ENCODE measurements at places on chromosomes 7 and 10. TPM values are rescaled to one million over a fixed set of nuclear protein-coding genes. Genes with fewer than 3 reads are reported as not detected.

- H3K27ac ChIP-seq = no peak overlapping the region
- peaks cover 12% of the 10 kb centered on the region for H3K4me1 ChIP-seq
- H3K36me3 ChIP-seq = no peaks in the 10 kb centered on the region
- no peak overlapping the region for H3K4me3 ChIP-seq
- DNase-seq = no peak
Observed at GRCh38 chr7:11988186-11988585, 156.2 kb upstream of the THSD7A start.

The NUTM2B gene
- total RNA-seq = 1.3 TPM

The TCF7L2 gene
- total RNA-seq = 14.8 TPM

The COL26A1 gene
- 0.20 TPM for total RNA-seq

The SOSTDC1 gene
- total RNA-seq = not detected

The LLCFC1 gene
- total RNA-seq = not detected

DNA sequence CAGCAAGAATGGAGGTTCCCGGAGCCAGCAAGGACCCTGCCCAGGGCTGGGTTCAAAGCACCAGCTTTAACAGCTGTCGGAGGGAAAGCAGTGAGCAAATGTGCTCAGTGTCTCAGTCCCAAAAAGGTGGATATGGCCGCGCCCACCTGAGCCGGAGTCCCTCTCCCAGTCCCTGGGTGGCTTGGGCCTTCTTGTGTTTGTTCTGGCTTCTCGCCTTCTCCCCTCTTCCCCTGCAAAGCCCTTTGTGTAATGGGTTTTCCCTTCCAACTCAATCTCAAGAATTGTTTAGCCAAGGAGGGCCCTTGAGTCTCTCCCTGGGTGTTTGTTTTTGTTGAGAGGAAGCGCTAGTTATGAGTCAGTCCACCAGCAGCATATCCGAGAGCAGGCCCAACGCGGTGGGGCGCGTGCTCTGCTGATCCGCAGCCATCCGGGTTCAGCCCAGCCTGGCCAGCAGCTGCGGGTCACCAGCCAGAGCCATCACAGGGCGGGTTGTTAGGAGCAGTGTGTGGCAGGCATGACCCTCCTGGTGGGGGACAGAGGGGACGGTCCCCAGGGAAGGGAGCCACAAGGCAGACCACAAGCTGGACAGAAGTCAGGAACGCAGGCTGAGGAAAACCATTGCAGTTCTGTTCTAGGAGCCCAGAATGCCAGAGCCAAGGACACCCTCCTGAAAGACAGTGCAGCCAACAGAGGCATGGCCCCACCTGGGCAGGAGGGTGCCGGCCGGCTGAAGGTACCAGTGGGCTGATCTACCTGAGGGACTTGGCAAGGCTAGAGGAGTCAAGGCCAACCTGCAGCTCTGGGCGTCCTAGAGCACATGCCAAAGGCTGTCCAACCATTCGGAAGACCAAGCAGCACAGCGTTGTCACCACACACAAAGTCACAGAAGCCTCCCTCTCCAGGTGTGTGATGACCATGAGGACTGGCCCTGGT, 21.3 kb downstream of the CALML3 start:
- H3K36me3 ChIP-seq = peaks cover 10% of the 10 kb centered on the region
- H3K27ac ChIP-seq = peak overlapping the region; percentile 100
- peak overlapping the region; percentile 35 for H3K4me3 ChIP-seq
- H3K4me1 ChIP-seq = peaks cover 83% of the 10 kb centered on the region
- DNase-seq = peak; percentile 88

The JCAD gene
- 30.5 TPM for total RNA-seq

The GDF10 gene
- not detected for total RNA-seq
